ENCODE measurements at places on chromosomes 6 and 20.

- no peaks in the 10 kb centered on the region for H3K27me3 ChIP-seq
- H3K4me1 ChIP-seq, result no peaks in the 10 kb centered on the region
- no peak for DNase-seq
- no peak overlapping the region for H3K27ac ChIP-seq
Measured at GRCh38 chr20:21167261-21167660, 41.4 kb downstream of the KIZ start.

DNA sequence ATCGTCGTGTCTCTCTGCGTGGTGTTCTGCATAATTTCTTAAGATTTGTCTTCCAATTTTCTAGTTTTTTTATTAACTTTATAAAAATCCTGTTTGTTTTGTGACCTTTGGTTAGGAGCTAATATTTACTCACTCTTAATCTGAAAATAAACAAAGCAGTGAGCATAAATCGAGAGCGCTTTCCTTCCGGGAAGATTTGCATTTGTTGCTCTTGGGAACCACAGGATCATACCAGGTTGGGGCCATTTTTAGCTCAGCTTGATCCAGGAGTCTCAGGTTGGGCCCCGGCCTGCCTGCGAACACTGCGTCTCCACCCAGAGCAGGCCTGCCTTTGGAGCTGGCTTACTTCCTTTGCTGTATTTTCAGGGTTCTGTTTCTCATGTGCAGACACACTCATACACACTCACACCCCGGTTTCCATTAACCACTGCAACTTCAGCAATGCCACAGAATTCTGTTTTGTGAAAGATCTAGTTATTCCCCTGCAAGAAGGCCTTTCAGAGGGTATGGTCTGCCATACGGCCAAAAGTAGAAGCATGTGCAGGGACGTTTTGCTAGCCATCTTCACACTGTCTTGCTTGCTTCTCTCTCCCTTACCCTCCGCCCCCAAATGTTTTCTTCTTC is 17.3 kb downstream of the BPHL start:
- H3K36me3 ChIP-seq, result peaks cover 39% of the 10 kb centered on the region
- H3K27me3 ChIP-seq, result no peaks in the 10 kb centered on the region
- no peak overlapping the region for H3K4me3 ChIP-seq
- no peak overlapping the region for H3K27ac ChIP-seq
- no peak for DNase-seq
- H3K4me1 ChIP-seq, result peaks cover 7% of the 10 kb centered on the region

DNA sequence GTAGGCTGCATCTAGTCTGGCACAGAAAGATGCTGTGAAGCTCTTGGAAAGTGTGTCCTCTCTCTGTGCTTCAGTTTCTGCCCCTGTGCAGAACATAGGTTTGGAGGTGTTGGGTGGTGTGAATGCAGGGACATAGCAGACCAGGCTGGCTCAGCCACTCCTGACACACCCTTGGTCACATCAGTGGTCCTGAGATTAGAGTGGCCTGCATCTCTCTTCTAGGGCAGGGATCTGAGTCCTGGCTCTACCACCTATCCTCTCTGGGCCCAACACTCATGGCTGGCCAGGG is 10.1 kb upstream of the TLDC2 start:
- H3K36me3 ChIP-seq, result no peaks in the 10 kb centered on the region
- H3K4me1 ChIP-seq, result peaks cover 13% of the 10 kb centered on the region
- H3K27me3 ChIP-seq, result no peaks in the 10 kb centered on the region
- H3K27ac ChIP-seq, result no peak overlapping the region
- no peak for DNase-seq

DNA sequence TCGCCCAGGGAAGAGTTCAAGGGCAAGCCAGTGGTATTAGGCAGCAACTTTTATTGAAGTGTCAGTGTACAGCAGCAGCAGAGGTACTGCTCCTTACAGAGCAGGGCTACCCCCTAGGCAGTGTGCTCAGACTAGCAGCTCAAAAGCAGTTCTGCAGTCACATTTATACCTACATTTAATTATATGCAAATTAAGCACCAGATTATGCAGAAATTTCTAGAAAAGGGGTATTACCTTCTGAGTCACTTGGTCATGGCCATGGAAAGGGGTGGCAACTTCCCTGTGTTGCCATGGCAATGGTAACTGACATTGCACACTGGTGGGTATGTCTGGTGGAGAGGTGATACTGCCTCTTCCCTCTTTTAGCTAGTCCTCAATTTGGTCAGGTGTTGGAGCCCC is 2.1 kb upstream of the ZKSCAN4 start:
- H3K27me3 ChIP-seq, result no peaks in the 10 kb centered on the region
- H3K4me1 ChIP-seq, result peaks cover 21% of the 10 kb centered on the region
- no peak for DNase-seq
- H3K27ac ChIP-seq, result no peak overlapping the region
- no peaks in the 10 kb centered on the region for H3K36me3 ChIP-seq

DNA sequence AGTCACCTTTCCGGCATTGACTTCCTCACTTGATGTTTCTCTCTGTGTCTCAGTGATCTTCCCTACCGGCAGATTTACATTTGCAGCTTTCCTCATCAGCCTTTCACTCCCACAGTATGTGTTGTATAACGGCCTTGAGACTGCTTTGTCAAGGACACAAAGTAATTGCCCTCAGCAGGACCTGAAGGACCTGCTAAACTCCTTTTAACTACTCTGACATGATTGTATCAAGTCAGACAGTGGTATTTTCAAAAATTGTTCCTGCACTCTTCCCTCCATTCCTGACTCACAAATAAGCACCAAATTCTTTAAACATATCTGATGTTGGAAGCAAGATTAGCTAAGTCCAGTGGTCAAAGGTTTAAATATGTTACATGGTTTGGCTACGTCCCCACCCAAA is 62.4 kb downstream of the PDE10A start:
- H3K27ac ChIP-seq, result no peak overlapping the region
- no peak overlapping the region for H3K4me3 ChIP-seq
- no peaks in the 10 kb centered on the region for H3K36me3 ChIP-seq

Measured in chondrocyte (in vitro differentiated cells).